RPMI8226 (cell line): ENCODE measurements at places on chromosomes 7 and 10.

DNA sequence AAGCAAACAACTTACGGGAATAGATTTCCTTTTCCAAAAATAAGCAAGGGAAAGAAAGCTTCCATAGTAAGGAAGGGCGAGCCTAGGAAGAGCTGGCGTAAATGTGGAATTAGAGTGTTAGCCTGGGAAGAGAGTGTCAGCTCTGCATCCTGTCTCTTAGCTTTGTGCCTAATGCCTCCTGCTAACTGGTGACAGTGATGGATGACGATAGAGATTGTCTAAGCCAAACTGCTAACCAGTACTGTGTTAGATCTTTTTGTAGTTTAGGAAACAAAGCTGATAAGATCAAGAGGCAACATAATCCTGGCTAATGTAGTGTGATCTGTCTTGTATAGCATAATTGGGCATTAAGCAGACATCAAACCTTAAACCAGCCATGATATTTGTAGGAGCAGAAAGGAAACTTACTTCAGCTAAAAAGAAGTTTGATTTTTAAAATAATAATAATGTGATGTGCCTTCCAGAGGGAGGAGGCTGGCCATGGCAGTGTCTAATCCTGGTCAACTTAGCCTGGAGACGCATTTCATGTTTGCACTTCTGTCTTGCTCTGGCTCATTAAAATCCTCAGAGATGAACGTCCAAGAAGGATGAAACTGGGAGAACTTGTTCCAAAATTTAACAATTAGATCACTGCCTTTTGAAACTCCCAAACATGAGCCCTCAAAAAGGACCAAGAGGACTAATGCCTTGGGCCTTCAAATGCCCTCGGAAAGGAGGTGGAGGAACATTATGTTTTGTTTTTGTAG, 85.1 kb downstream of the FAM204A start:
- no peak for DNase-seq

DNA sequence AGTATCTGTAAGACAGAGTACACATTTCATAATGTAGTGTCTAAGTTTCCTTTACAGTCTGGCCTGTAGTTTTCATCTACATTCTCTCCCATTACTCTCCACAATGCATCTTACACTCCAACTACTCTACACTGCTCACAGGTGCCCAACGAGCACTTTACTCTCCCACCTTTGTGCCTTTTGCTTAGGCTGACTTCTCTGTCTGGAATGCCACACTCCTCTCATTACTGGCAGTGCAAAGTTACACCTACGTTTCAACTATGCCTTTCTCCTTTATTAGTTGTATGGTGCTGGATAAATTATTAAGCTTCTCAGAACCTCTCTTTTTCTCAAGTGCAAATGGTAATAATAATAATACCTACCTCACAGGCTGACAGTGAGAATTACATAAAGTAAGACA, 70.5 kb downstream of the RNLS start:
- DNase-seq: no peak

DNA sequence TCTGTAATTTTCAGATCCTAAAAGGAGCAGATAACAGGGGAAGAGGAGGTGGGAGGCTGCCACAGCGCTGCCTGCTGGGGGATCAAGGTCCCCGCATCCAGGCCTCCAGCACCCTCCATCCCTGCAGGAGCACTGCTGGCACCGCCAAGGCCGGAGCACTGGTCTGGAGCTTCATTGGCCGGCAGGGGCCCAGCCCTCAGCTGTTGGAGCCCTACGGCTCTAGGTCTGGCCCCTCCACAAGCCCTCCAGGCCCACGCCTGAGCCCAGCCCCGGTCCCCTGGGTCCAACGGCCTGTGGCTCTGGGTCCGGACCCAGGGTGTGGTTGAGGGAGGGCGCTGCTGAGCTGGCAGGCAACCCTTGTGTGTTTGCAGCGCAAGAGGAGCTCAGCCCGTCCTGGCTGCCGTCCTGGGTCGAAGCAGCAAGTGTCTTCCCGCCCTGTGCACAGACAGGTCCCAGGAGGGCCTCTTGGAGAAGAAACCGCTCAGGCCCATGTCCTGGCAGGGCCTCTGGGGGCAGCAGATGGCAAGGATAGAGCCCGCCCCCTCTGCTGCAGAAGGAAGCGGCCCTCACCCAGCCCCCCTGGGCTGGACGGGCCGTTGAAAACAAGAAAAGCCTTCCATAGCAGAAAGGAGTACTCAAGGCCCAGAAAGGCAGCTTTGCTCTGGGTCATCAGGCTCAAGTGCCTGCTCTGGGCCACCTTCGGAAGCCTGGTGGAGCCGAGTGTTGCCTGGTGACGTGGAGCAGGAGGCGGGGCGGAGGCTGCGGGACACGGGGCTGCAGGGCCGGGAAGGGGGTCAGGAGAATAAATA, 54.3 kb upstream of the TNRC18 start:
- DNase-seq: no peak

DNA sequence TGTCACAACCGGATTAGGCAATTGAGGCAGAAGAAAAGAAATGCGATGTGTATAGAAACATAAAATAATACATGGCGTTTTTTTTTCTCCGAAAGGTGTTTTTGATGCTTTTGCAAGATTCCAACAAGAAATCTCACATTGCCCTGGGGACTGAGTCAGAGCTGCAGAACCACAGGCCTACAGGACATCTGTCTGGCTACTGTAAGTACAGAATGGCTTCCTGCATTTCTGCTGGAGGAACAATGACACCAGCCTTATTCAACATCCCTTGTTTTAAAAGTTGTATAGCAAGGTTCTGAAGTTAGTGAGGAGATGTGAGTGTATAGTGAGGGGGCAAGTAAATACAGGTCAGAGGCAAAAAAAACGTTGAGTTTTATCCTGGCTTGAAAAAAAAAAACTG, 256.4 kb downstream of the ABCA13 start:
- no peak for DNase-seq

DNA sequence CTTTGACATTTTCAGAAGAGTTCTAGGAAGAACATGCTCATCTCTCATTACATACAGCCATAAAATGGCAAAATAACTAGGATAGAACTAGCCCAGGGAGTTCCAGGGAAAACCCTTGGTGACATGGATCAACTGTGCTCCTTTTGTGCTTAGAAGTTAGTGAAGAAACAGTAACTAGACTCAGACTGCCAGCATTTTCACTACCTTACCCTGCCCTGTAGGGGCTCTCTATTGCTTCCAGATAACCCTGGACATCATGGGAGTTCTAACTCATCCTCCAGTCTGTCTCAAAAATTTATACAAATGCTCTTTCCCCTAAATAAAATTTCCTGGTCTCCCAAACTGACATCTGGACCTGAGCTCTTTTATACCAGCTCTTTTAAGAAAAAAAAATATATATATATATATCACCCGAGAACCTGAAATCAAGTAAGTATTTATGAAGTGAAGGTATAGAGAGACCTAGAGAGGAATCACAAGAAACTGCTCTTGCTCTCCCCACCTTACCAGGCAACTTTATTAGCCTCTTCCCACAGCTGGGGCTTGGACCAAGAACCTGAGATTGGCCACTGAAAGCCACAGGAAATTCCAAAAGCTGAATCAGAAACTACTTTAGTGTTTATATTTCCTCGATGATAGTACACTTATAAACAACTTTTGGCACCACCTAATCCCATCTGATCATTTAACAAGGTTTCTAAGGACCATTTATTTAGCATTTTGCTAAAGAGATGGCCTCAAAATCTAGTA, 101.4 kb downstream of the RELN start:
- peak; percentile 23 for DNase-seq

- no peak for DNase-seq
These were observed 235.3 kb upstream of the PRKCQ start for GRCh38 chr10:6815346-6815745.

GRCh38 chr7:142795339-142795863, 24.6 kb downstream of the PRSS2 start:
- DNase-seq: no peak

GRCh38 chr10:9811601-9812000, 1206.1 kb upstream of the CELF2 start:
- DNase-seq: no peak

DNA sequence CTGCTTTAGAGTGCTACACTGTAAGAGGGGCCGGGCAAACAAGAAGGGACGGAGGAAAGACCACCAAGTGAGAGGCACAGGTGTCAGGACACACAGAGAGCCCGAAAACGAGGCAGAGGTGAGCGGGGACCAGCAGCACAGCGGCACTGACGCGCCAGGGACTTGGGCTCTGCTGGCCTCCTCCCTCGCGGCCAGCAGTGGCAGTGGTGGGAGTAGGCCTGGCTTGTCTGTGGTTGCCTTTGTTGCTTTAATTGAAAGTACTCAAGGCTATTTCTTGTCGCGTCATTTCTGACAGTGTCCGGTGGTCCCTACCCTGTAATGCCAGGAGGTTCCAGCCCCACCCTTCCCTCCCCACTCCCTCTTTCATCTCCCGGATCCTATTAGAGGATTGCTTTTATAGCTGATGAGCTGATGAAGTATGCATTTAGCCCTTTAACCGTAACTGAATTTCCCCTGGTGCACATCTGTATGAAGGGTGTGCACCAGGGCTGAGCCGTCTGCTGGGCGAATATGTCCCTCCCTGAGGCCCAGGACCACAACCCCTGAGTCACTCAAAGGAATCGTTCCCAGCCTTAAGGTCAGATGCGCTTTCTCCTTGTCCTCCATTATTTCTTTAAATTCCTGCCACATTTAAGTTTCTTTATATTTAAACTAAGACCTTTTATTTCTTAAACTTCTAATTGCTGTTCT, 39.5 kb upstream of the FAM20C start:
- DNase-seq: no peak
